HuH-7.5 (cell line): ENCODE measurements at places on chromosomes 4 and X.

GRCh38 chr4:63214076-63214475, 1195.2 kb downstream of the TECRL start:
- no peak for DNase-seq

GRCh38 chrX:27350476-27350875, 112.7 kb downstream of the PPP4R3C start:
- DNase-seq, result no peak

DNA sequence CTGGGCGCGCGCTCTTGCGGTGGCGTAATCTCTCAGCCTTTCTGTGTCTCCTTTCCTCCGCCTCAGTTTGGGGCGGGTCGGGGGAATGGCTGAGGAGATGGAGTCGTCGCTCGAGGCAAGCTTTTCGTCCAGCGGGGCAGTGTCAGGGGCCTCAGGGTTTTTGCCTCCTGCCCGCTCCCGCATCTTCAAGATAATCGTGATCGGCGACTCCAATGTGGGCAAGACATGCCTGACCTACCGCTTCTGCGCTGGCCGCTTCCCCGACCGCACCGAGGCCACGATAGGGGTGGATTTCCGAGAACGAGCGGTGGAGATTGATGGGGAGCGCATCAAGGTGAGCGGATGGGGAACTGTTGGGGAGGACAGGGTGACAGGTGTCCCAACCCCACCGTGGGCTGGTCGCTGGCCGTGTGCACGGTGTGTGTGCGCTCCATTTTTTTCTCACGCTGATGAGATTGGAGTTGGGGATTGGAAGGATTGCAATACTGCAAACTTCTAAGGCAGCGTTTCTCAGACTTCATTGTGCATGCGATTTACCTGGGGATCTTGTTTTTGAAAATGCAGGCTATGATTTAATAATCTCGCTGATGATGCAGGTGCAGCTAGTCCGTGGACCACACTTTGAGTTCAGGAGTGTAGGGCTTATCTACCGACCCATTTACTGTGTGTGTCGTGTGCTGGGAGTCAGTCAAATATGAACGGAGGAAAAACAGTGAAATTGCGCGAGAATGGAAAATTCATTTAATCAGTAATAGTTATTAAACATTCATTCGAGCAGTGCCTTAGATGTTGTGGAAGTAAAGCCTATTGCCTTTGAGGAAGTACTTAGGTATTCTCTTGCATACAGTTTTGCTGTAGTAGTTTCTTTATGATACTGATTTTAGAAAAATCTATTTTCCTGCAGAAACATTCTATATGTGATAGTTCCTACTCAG, at the start of gene RAB33B:
TSS of gene RAB33B (plus strand) at position 11 of the 935 bp plus-strand sequence. CDS start at position 86, 75 bp downstream.
- DNase-seq, result no peak

GRCh38 chr4:19924761-19925160, 326.9 kb upstream of the SLIT2 start:
- no peak for DNase-seq

DNA sequence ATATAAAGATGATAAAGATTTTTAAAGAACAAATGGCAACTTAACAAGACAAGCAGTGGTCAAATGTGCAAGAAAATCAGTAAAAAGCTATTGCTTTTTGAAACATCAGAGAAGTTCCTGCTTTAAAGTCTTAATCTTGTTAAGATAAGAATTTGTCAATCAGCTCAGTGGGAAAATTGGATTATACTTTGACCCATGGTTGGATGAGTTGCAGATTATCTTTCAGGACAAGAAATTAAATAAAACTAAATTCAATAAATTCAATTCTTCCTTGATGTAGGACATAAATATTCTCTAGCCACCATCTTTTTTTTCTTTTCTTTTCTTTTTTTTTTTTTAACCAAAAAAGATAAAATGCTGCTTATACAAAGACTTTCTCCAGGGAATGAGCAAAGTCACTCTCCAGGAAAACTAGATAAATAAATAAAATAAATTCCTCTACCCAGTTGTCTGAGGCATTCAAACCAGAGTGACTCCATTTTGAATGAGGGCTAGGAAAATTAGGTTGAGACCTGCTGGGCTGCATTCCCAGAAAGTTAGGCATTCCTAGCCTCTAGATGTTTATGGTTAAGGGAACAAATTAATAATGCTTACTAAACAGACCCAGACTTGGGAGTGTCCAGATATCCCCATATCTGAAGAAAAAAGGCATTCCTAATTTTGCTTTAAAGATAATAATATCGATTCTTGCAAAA, 211.2 kb downstream of the SNCA start:
- no peak for DNase-seq

- DNase-seq, result no peak
Observed at GRCh38 chrX:107480272-107480671, 30.8 kb downstream of the FRMPD3 start.

- no peak for DNase-seq
Observed at GRCh38 chrX:154791467-154791866, 13.8 kb downstream of the MPP1 start.

- no peak for DNase-seq
Observed at GRCh38 chrX:46582325-46582724, 8.8 kb downstream of the CHST7 start.

- DNase-seq, result peak; percentile 58
Observed at GRCh38 chrX:40097504-40098263, at the start of gene BCOR. TSS of gene BCOR (minus strand) at chrX:40097958. CDS start at chrX:40077929, 20,029 bp downstream.

DNA sequence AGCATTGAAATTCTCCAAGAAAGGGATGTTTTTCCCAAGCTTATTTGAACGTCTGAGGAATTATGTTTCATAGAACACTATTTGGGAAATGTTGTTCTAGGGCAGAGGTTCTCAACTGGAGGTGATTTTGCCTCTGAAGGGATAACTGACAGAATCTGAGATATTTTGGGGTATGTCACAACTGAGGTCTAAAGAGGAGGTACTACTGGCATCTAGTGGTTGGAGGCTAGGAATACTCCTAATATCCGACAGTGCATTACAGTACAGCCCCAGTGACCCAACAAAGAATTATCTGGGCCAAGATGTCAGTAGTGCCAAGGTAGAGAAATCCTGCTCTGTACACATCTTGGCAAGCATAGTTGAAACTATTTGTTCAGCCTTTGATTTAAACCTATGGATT, 6.4 kb downstream of the HSPA4L start:
- DNase-seq, result no peak

- DNase-seq, result no peak
Observed at GRCh38 chr4:123229286-123229685, 167.3 kb upstream of the SPRY1 start.

DNA sequence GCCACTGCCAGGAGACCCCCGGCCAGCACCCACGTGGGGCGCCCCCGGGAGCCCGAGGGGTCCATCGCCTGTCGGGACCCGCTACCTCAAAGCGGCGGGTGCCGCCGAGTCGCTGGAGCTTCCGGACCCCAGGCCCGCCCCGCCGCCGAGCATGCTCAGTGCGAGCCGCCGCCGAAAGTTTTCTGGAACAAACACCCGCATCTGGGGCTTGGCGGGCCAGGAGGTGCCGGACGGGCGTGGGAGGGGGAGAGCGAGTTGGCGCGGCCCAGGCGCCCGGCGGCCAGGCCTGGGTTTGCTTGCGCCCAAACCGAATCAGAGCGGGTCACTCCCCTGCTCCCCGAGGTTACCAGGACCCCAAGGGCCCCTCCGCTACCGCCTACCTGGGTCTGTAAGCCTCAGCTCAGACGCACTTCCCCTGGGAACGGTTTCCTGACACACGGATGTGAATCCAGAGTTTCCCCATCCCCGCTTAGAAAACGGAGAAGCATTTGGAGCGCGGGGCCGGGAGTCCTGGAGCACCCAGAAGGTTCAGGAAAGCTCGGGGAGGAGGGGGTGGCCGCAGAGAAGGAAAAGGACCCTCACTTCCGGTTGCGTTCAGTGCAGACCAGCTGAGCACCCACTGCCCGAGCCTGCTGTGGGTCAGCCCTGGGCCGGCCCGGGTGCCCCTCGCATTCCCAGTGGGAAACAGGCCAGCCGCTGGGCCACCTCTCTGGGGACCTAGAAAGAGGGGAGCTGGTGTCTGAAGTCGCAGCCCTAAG, at the start of gene EVC2:
TSS of gene EVC2 (minus strand) at position 111 of the 758 bp plus-strand sequence. CDS start at position 65, 46 bp downstream.
- no peak for DNase-seq

DNA sequence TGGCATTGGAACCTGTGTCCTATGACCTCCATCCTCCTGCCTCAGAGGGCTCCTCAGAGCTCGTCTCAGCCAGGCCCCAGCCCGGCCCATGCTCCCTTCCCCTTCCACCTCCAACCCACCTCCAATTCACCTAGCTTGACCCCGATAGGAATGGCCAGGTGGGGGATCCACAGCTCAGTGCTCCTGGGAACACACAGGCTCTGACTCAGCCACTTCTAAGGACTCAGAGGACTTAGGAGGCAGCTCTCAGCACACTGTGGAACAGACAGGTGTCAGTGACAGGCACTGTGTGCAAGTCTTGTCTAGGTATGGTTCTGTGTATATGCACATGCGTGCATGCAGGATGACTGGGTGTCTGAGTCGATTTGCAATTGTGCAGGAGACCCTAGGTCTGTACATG, 44.8 kb downstream of the PJA1 start:
- DNase-seq, result no peak

GRCh38 chrX:724256-724655, 93.7 kb downstream of the SHOX start:
- no peak for DNase-seq

GRCh38 chr4:34922325-34922724, 1322.0 kb downstream of the ARAP2 start:
- no peak for DNase-seq

DNA sequence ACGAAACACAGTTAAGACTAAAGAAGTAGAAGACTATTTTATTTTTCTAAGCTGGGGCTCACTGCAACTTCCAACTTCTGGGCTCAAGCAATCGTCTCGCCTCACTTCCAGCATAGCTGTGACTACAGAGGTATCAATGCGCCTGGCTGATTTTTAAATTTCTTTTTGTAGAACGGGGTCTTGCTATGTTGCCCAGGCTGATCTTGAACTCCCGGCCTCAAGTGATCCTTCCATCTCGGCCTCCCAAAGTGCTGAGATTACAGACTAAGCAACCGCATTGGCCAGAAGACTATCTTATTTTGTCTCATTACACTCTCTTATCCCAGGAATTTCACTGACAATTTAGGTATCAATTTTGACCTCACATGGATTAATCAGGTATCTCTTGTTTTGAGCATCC, 1.2 kb downstream of the LAMTOR3 start:
- no peak for DNase-seq

DNA sequence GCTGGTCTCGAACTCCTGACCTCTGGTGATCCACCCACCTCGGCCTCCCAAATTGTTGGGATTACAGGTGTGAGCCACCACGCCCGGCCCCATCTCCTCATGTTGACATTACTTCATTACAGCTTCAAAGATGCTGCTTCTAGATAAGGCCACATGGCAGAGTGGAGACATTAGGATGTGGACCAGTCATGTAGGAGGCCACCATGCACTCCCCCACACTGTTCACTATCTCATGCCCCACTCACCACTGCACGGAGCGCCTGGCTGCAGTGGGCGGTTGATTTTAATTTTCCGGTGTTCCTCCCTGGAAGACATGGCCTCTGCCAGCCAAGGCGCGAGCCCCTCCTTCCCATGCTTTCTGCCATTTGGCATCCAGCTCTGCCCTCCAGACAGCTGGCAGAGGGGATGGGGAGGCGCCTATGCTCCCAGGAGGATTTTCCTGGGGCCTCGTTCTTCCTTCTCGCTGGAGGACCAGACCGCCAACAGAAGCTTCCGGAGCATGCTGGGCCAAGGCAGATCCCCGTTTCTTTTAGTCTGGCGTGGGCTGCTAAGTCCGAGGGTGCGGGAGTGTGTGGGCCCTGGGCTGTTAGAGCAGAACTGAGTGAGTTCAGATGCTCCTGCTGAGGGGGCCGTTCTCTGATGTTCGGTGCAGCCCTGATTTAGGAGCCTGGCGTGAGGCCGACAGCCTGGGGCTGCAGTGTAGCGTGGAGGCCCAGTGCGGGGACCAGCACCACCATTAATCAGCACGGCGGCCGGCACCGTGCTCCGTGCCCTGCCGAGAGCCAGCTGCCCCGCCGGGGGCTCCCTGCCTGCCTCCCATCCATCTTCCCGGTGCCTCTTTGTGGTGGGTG, 93.1 kb downstream of the SORCS2 start:
- DNase-seq, result no peak

DNA sequence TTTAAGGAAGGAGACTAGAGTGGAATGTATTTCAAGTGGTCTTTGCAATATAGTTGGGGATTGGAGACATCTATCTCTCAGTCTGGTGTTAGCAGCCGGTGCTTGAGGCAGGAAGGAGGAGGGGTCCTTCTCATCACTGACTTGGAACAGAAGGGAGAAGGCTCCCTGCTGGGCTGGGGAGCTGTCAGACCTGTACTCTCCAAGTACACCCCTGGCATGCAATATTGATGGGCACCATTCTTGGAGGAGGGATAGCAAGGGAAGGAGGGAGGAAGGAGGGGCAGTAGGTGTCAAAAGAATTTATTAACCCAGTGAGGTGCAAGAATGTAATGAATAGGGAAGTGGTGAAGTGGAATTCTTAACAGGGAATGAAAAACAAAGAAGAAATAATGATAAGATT, 338.8 kb downstream of the UNC5C start:
- no peak for DNase-seq

GRCh38 chr4:88102026-88102425, 56.4 kb downstream of the ABCG2 start:
- no peak for DNase-seq

GRCh38 chr4:89514811-89515210, 207.2 kb upstream of the GPRIN3 start:
- DNase-seq, result no peak

GRCh38 chr4:110195561-110196205, 2.7 kb downstream of the ELOVL6 start:
- DNase-seq, result peak; percentile 29

GRCh38 chr4:121484633-121485032, 103.8 kb upstream of the QRFPR start:
- DNase-seq, result no peak

GRCh38 chr4:140150636-140150885, 3.4 kb downstream of the MAML3 start:
- DNase-seq, result no peak

DNA sequence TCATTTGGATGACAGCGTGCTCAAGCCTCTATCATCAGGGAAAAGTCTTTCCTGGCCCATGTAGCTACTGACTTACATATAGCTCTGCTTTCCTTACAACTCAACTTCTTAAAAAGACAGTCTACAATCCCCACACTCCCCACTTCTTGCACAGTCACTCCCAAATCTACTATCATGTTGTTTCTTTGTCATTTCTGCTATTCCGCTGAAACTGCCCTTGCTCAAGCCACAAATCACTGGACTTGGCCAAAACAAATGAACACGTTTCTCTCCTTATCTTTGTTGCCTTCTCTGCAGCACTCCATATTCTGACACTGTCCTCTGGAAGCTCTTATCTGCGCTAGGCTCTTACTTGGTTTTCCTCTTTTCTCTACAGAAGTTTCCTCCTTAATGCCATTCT, 28.2 kb downstream of the GPRIN3 start:
- no peak for DNase-seq

- DNase-seq, result no peak
Observed at GRCh38 chr4:105106426-105106825, 40.2 kb upstream of the TET2 start.

GRCh38 chr4:126530996-126531585, 1101.7 kb upstream of the INTU start:
- DNase-seq, result no peak

- DNase-seq, result no peak
Observed at GRCh38 chrX:18951032-18951431, 32.9 kb downstream of the PHKA2 start.

GRCh38 chr4:59247032-59247431, 1953.1 kb upstream of the ADGRL3 start:
- no peak for DNase-seq

GRCh38 chrX:111170017-111170416, 74.0 kb downstream of the PAK3 start:
- DNase-seq, result no peak
